ENCODE measurements at places on chromosomes 4 and X.

GRCh38 chr4:127634181-127634580, 1.4 kb downstream of the INTU start:
- no peak for DNase-seq

DNA sequence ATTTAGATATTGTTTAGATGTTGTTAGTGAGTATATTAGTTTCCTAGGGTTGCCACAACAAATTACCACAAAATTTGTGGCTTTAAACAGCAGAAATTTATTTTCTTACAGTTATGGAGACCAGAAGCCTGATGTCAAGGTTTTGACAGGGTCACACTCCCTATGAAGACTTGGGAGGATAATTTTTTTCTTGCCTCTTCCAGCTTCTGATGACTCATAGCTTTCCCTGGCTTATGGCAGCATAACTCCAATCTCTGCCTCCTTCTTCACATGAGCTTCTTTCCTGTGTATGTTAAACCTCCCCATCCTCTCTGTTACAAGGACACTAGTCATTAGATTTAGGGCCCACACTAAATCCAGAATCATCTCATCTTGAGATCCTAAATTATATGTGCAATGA, 20.9 kb upstream of the RAB40A start:
- no peak for DNase-seq

GRCh38 chr4:105014234-105014633, 132.4 kb upstream of the TET2 start:
- DNase-seq = no peak

DNA sequence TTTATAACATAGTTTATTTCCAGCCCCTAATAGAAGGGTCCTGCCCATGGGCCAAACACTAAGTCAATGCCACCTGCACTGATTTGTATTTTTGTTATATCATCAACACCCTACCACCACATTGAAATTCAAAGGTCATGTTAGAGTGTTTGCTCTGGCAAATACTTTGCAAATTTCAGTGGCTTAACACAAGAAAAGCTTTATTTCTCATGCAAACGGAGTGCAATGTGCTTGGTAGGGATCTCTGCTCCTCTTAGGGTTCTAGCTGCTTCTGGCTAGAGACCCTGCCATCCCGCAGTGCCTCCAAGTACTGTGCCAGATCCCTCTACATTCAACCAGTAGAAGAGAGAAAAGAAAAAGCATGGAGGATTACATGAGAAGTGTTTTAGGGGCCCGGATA, 230.8 kb upstream of the TET2 start:
- no peak for DNase-seq

GRCh38 chr4:159282329-159282728, 179.4 kb downstream of the RAPGEF2 start:
- no peak for DNase-seq

DNA sequence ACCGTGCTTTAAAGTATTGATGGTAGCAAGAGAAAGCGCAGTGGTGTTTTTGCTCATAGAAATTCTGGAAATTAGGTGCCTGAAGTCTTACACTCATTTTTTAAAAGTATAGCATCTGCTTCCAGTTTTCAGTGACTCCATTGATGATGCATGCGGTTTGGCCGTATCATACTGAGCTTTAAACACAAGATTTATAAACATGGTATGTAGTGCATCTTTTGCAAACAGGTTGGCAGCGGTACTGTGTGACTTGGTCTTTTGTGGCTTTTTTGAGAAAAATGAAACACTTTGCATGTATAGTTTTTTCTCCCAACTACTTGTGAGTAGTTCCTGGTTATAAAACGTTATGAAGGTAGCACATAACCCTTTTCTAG, 2.0 kb downstream of the DDX3X start:
- DNase-seq = no peak

- DNase-seq = no peak
These were observed 1.3 kb upstream of the PDHA1 start for GRCh38 chrX:19342331-19342906.

- DNase-seq = no peak
These were observed 227.2 kb upstream of the BMP3 start for GRCh38 chr4:80803337-80803736.

GRCh38 chr4:168871632-168872031, 138.4 kb downstream of the CBR4 start:
- no peak for DNase-seq

GRCh38 chrX:33589316-33589715, 378.0 kb upstream of the DMD start:
- no peak for DNase-seq

DNA sequence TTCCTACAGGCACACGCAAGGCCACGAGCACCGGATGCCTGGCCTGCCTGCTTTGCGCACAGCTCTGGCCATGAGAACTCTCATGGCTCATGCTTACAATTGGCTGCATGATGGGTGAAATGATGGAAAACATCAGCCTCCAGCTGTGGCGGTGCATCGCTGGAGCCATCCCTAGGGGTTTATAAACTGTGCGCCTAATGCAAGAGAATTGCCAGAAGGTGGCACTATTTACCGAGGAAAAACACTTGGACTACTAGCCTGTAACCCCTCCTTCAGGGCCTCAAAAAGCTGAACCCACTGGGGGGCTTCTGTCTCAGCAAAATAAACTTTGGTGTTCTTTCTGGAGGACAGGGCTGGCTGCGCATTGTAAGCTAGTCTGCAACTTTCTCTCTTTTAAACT, 51.9 kb downstream of the PHKA2 start:
- DNase-seq = no peak

DNA sequence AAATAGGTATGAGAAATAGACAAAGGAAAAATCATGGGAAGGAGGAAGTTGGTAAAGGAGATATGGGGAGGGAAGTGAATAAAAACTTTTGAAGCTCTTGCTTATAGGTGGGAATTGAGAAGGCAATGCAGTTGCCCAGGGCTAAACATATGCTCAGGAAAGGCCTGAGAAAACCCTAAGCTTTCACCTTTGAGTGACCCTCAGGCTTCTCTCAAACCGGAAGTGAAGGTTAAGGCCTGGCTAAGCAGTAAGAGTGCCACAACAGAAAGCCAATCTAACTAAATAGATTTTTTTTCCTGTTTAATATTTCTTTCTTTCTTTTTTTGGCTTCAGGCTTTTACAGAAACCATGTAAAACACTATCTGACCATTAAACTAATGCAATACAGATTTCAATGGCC, 69.5 kb upstream of the GABRA3 start:
- no peak for DNase-seq

- DNase-seq = no peak
These were observed 89.3 kb upstream of the KLF3 start for GRCh38 chr4:38574559-38575333.

DNA sequence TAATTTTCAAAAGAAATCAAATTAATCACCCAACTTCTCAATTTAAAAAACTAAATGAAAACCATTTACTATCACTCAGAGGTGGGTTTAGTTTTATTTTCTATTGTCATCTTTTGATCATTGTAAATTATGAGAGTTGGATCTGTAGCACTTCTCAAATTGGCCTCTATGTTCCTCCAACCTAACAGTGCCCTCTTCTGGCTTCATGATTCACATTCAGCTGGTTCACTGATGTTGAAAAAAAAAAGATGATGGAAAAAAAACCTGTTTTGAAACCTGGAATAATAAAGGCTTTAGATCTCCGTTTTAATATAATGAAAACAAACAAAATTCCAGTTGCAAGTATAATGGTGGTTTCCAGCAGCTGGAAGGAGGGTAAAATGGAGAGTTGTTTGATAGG, 2.4 kb upstream of the NBDY start:
- DNase-seq = no peak

- no peak for DNase-seq
These were observed 2731.9 kb downstream of the ARAP2 start for GRCh38 chr4:33512397-33512796.

- DNase-seq = no peak
These were observed 44.8 kb downstream of the GRIA2 start for GRCh38 chr4:157265281-157265680.

DNA sequence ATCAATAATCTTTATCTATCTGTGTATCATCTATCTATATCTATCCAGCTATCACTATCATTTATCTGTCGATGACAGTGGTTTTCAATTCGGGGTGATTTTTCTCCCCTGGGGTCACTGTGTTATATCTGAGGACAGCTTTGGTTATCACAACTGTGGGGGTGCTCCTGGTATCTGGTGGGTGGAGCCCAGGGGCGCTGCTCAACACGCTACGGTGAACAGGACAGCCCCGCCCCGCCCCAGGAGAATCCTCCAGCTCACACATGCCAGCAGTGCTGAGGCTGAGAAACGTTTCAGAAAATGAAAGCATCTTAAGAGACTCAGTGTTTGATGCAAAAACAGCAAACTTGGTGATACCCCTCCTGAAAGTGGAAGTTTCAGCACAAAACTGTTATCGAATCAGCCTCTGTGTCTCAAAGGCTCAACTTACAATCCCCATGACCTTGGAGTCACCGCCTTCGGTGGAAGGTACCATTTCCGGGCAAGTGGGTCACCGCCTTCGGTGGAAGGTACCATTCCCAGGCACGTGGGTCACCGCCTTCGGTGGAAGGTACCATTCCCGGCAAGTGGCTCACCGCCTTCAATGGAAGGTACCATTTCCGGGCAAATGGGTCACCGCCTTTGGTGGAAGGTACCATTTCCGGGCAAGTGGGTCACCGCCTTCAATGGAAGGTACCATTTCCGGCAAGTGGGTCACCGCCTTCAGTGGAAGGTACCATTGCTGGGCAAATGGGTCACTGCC, 315.3 kb downstream of the DHRSX start:
- DNase-seq = no peak

DNA sequence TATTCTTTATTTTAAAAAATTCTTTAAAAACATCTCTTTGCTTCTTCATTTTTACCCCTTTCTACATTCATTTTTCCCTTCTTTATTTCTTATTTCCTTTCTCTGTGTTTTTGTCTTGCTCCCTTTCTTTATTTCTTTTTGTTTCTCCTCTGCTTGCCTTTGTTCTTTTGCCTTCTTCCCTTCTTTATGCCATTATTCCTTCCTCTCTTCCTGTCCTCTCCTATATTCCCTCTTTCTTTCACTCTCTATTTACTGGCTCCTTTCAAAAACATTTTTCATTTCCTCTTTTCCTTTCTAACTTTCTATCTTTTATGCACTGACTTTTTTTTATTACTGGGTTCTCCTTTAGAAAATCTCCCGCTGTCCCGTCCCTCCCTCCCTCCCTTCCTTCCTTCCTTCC, 102.2 kb downstream of the RBMX2 start:
- DNase-seq = no peak

DNA sequence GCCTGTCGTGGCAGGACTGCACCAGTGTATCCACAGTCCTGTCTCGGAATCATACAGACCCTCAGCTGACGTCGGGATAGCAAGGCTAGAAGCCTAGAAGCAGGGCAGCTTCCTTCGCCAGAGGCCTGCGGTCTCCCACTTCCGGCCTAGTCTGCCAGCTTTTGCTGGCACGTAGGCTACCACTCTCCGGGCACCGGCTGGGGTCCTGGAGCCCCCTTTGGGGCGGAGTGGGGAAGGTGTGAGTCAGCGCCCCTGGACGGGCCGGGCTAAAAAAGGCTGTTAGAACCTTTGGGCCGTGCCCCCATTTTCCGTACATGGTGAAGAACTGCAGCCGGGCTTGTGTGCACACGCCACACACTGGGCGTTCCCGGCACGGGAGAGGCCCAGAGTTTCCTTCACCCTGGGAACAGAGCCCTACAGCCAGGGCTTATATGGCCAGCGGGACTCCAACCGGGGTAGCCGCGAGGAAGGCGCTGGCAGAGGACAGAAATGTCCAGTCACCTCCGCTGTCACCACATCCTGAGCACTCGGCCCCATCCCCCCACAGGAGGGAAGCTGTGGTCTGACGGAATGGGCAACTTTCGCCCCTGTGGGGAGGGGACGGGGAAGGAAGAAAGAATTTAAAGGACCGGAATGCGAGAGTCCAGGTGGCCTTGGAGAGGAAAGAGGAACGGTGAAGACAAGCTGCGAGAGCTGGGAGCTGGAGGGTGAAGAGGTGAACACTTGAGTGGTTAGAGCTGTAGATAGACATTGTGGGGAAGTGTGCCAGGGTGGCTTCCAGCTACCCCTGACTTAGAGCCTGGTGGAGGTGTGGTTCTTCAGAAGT, 4.6 kb downstream of the MAGIX start:
- no peak for DNase-seq

DNA sequence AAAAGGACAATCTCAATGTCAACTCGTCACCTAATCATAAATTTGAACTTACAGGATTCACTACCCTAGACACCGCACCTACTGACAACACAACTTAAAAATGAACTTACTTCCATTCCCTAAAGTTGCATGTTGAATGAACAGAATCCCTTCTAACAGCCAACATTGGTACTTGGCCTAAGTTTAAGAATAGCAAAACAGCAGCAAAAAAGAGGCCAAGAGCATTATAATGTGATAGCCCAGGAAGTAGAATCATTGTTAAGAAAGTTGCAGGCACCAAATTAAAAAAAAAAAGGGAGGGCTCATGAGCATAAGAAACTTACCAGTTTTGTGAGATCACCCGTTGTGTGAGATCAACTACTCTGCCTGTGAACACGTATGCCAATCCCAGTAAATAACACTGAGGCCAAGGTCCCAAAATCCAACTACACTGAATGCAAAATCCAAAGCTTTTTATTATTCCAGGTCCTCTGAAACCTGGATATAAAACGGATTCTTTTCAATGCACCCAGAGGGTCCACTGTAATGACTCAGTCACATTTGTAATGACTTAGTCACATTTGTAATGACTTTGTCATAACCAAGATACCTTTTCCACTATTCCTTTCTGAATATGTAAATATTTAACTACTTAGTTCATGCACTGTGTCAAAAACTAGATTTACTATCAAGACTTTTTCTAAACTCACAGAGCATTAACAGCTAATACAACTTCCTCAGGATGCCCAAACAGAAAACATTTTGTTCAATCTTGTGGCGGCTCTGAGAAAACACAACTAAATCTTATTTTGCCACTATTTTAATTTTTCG, 6.8 kb downstream of the HNRNPDL start:
- DNase-seq = no peak

- no peak for DNase-seq
These were observed 4.6 kb downstream of the TMEM255A start for GRCh38 chrX:120306630-120307029.

GRCh38 chr4:168045354-168045753, 47.0 kb upstream of the ANXA10 start:
- DNase-seq = no peak

DNA sequence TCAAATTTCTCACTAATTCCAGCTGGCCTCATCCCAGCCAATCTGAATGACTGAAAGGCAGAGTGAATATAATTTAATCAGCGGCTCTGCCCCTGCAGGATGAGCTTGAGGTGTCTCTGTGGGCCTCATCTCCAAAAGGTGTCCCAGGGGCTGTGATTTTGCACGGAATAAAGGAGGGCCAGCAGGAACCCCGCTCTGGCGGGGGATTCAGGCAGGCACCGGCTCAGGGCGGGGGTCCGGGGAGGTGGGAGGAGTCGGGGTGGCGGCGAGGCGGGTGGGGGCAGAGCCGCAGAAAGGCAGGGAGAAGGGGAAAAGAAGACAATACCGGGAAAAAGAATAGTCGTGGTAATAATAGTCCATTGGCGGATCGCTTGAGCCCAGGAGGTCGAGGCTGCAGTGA, 16.0 kb upstream of the ERCC6L start:
- no peak for DNase-seq

Data from vagina (tissue), 2 donors.